ENCODE measurements at places on chromosomes 4 and X.

DNA sequence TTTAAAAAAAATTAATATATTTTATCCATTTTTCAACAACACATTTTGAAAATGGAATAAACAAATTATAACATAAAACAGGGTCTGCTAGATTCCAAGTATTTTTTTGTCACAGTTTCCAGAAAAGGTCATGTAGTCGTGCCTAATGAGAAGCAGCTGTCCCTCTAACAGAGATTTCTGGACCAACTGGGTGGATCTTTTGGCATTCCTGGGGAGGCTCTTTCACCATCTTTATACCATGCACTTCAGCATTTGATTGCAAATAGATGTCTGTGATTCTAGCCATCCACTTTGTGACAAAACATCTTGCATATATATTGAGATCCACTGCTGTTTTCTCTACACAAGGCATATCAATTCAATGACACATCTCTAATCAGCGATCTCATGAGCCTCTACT, 210.7 kb upstream of the LDB2 start:
- no peak for DNase-seq

DNA sequence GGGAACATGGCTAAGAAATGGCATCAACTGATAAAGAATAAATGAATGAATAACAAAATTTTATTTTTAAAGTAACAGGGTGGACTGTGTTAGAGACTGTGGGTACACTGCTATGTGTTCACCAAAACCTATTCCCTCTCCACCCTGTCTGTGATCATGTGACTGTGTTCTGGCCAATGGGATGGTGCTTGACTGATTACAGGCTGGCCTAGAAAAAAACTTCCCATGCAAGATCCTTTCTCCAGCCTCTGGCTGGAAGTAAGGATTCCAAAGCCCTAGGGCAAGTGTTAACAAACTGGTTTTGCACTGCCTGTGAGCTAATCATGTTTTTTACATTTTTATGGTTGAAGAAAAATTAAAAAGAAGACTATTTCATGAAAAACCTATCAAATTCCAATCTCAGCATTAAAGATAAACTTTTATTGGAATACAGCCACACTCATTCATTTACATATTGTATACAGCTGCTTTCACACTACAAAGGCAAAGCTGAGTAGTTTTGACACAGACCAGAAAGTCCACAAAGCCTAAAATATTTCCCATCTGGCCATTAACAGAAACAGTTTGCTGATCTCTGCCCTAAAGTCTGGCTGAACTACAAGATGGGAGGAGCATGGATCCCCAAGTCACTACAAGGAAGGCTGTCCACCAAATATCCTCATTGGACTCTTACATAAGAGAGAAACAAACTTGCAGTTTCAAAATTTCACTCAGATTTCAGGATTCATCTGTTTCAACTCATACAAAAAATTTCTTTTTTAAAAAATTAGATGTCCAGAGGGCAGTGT, 133.2 kb downstream of the ARHGAP6 start:
- peak; percentile 55 for DNase-seq

DNA sequence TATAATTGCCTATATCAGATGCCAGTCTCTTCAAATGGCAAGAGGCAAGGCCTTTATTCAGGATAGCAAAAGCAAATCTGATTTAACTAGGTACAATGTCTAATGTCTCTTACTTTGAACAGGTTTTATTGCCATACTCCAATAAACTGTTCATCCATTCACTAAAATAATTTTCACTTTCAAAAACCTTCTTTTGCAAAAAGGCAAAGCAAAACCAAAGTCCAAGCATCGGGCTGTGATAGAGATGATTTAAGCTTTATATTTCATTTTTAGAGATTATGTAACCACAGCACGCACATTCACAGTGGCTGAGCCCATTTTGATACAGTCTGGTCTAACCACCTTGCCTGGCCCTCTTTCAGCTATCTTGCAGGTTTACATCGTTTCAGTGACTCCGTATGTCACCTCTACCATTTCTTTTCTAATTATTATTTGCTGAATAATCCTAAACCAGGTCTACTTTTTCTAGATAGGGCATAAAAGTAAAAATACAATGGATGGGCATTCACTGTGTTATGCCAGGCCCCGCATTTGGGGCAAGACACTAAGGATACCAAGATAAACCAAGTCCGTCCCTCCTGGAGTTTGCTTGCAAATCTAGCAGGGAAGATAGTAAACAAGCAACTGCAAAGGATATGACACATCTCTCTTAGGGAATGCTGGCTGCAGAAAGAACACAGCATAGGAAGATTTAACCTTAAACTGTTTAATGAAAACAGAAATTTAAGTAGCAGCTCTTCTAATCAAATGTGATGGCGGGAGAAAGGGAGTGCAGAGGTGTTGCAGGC, 1.8 kb downstream of the CASP3 start:
- DNase-seq = no peak

- DNase-seq = no peak
These were observed 126.2 kb downstream of the HNRNPD start for GRCh38 chr4:82247629-82248028.

GRCh38 chr4:13368217-13368616, 115.9 kb downstream of the RAB28 start:
- no peak for DNase-seq

DNA sequence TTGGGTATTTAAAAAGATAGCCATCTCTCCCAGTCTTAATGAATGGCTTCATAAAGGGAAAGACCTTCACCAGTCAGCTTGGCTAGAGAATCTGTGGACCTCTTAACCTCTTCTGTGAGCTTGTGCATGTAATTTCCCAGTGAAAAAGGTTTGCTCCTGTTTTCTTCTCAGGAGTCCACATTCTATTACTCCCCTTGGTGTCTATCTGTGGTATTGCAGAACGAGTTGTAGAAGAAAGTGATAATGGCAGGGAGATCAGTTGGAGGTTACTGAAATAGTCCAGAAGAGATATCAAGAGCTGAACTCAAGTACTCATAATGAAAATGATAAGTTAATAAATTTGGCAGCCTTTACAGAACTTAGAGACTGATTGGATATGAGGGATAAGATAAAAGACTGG, 16.5 kb upstream of the VAMP7 start:
- DNase-seq = no peak

DNA sequence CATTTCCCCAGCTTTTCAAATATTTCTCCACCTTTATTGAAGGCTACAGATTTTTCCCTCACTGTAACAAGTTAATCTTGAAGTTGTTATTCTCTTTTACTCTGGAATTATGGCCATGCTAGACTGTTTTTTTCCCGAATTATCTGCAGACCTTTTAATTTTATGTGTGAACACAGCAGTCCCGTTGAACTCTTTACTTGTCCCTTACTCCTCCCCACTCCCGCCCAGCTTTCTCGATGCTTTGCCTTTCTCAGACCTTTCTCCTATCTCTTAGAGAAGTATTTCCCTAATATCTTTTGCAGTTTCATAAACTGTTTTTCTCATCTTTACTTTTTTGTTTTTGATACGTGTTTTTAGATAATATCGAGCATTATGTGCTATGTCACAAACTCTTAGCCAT, 776 bp downstream of the CEP44 start:
- DNase-seq = no peak

DNA sequence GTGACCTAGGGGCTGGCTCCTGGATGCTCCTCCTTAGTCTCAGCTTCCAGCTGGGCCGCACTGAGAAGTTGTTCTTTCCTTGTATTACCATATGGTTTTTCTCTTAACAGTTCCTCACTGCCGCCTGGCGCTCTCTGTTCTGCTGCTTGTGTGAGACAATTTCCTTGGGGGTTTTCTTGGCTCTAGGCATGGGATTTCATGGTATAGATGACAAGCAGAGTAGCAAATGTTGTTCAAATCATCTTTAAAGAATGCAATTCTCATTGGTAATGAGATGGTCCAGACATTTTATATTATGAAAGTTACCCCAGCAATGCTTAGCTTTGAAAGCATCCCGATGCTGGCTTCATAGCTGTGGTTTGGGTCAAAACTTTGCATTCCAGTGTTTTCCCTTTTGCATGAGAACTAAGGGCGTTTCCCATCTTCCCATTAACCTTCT, 37.6 kb downstream of the SEPTIN11 start:
- DNase-seq = no peak

GRCh38 chr4:3369781-3370674, 71.7 kb upstream of the HGFAC start:
- DNase-seq = no peak

GRCh38 chr4:81407726-81408125, 64.0 kb downstream of the RASGEF1B start:
- DNase-seq = no peak

- no peak for DNase-seq
These were observed 39.9 kb downstream of the TXLNG start for GRCh38 chrX:16826207-16826606.

DNA sequence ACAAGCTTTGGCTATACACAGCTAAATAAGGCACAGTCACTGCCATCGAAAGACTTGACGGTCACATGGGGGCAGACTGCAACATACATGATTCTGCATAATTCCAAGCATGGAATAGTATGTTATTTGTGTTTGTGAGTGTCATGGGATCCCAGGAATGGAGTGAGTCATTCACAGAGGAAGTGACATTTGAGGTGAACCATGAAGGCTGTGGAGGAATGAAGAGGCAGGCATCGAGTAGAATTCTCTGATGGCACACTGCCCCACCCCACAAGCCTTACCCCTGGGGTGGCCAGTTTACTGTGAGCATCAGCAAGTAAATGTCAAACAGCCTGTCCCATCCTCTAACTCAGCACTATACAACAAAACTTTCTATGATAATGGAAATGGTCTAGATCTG, 619.7 kb downstream of the MID1IP1 start:
- DNase-seq = peak; percentile 19

DNA sequence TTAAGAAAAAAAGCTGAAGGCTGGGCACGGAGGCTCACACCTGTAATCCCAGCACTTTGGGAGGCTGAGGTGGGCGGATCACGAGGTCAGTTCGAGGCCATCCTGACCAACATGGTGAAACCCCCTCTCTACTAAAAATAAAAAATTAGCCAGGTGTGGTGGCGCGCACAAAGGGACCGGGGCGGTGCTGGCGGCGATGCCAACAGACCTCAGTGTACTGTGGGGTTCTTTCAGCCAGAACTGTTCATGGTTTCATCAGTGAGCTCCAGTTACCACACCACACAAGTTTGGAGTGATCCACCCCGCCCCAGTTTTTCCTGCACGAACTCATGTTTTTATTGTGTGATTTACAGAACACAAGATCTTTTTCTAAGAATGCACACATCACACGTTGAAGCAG, 21.2 kb upstream of the IRAK1 start:
- no peak for DNase-seq

DNA sequence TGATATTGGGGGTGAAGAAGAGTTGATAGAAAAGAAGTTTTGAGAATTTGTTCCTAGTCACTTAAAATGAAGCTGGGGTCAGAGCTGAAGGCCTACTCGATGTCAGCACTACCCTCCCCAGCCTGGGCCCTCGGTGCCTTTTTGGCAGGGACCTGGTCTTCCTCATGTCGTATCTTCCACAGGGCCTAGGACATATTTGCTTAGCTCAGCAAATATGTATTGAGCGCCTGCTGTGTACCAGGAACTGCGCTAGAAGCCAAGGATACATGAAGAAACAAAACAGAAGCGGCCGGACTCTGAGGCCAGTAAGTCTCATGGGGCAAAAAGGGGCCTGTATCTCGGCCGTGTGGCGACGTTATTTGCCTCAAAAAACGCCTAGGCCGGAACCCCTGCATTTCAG, 44.3 kb downstream of the DCTD start:
- no peak for DNase-seq

Measured in islet precursor cell (in vitro differentiated cells).